ENCODE measurements at places on chromosomes 6 and 20. TPM values are rescaled to one million over a fixed set of nuclear protein-coding genes. Genes with fewer than 3 reads are reported as not detected.

Gene SIGLEC1
- not detected for total RNA-seq

Gene ZNF133
- total RNA-seq: 31.5 TPM

Gene LINC00237
- not detected for total RNA-seq

Gene TGM6
- not detected for total RNA-seq

Gene TMEM239
- total RNA-seq: under 0.01 TPM

Gene ENPP5
- 2.5 TPM for total RNA-seq

Gene BTNL2
- not detected for total RNA-seq

All from fibroblast of lung (primary cell).